H4 (cell line): ENCODE measurements at places on chromosomes 4 and X. TPM values are rescaled to one million over a fixed set of nuclear protein-coding genes. Genes with fewer than 3 reads are reported as not detected.
A peak's percentile ranks its signal among the peaks of the same experiment; 100 is the strongest.

STPG2 gene
- total RNA-seq: not detected in 2 replicates

GLRA2 gene
- not detected in 2 replicates for total RNA-seq

KIAA1210 gene
- 0.04 TPM in 1 of 2 replicates, not detected in the other for total RNA-seq

ARHGAP4 gene
- 0.31 and 0.82 TPM in 2 replicates for total RNA-seq

DNA sequence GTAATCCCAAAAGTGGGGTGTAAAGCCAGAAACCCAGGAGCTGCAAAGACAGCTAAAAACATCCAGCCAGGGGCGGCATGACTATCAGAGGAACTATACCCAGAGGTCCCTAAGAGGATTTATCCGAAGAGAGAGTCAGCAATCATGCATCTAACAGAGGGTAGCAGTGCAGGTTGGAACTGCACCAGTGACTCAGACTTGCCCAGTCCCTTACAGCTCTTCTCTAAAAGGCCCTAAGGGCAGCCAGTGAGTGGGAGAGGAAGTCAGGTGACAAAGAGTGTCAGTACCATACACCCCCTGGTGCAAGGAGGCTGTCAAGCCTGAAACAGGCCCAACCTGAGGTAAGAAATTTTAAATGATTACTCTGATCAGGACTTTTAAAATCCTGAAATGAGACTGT lies 88.1 kb downstream of the CAMK2D start:
- peak; percentile 18 for DNase-seq

DNA sequence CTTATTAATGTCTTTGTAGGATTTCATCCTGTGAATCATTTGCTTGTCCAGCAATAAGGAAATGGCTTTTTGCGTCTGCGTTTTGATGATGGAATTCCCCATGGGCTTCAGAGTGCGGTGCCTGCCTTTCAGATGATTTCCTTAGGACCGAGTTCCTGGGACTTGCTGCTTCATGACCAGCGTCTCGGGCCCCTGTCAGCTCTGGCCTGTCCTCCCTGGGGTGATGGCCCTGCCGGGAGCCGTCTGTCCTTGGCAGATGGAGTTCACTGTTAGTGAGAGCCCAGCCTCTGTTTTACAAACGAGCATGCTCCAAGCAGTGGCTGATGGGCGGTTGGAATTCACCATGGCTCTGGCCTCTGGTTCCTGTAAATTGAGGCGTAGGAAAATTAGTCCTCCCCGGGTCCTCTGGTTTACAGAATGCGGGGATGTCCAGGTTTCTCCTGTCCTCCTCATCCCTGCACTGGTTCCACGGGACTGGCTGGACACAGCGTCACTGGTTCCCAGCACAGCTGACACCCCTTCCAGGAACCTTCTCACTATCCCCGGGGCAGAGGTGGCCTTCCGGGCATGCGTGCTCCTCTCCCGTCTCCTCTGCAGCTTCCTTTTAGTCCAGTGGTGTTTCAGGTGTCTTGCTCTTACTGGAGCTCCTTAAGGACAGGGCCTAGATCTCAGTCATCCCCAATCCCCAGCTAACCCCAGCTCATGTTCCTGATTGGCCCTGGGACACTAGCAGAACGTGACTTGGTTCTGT lies 34.9 kb downstream of the TBC1D14 start:
- DNase-seq: no peak

DNA sequence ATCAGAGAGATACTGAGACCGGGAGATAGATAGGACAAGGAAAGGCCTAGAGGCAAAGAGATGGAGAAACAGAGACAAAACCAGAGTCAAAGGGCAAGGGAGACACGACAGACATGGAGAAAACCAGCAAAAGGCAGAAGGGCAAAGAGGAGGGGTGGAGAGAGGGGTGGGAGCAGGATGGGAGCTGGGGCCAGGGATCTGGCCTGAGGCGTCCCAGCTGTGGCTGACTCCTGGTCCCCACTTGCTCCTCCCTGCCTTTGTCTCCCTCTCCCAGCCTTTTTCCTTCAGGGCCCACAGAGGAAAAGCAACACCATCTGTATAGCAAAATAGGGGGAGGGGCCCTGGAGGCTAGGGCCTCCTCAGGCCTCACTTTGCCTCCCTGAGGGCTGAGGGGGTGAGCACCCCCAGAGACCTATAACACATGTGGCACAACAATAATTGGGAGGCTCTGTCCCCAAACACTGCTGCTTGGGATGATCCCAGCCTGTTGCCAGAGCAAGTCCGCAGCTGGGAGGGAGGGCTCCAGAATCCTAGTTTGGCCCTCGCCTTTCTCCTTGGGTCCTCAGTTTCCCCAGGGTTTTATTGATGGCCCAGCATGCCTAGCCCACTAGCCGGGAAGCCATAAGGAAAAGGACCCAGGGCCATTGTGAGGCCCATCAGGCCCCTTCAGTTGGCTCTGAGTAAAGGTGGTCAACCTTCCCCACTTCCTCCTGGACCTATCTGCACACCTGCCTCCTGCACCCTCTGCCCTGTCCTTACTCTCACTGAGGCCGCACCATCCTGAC lies 96.8 kb downstream of the PJA1 start:
- no peak for DNase-seq

GRCh38 chr4:175373031-175373430 lies 439.0 kb downstream of the GPM6A start:
- DNase-seq: no peak

- no peak for DNase-seq
Observed at GRCh38 chrX:13690836-13691235, 1.9 kb downstream of the RAB9A start.

- DNase-seq: no peak
Observed at GRCh38 chr4:16466581-16466980, 240.3 kb upstream of the TAPT1 start.

DNA sequence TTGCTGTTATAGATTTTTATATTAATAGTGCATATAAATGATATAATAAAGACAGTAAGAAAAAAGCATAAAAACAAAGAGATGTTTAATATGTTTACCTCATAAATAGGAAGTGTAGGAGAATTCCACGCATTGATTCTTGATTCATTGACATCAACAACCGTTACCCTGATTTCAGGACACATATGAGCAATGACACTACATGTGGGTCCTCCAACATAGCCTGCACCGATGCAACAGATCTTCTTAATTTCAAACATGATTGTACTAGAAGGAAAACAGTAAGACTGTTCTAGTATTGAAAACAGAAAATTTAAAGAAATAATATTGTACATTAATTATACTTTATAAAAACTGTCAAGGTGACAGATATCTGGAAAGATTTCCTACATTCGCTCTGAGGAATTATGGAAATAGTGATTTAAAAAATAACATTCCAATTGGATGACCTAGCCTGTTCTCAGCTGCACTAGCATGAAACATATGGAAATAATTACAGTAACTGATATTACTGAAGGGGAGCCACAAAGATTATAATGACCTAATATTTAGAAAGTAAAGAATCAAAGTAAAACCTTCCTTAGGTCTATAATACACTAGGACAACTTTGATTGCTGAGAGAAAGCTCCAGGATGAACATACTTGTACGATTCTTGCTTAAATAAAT lies 5.9 kb downstream of the UGDH start:
- no peak for DNase-seq

DNA sequence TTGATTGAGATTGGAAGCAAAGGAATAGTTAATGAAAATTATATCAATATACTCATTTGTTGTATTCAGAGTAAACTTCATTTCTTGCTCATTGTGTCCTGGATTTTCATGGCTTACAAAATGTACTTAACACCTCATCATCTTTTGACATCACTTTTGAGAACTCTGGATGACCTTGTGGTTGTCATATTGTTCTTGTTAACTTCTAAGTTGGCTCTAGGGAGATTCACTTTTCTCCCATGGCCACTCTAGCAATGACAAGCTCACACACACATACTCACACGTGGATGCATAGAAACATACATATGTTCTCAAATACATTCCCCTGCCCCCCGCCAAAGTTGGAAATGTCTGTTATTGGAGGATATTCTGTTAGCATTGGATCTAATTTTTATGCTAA lies 15.3 kb downstream of the PHEX start:
- DNase-seq: no peak

DNA sequence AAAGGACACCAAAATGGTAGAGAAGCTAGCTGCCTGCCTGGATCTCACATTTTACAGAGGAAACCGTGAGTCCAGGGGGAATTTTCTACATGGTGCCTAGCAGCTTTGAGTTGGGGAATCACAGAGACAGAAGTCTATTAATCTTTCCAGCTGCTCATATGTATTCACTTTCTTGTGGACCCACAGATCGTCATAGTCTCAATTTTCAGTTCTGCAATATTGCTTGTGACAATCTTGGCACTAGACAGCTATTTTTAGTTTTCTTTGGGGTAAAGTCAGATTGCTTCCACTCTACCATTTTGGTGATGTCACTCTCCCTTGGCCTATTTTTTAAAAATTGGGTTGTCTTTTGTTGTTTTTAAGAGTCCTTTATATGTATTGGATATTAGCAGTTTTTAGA lies 233.4 kb upstream of the STK26 start:
- DNase-seq: no peak

DNA sequence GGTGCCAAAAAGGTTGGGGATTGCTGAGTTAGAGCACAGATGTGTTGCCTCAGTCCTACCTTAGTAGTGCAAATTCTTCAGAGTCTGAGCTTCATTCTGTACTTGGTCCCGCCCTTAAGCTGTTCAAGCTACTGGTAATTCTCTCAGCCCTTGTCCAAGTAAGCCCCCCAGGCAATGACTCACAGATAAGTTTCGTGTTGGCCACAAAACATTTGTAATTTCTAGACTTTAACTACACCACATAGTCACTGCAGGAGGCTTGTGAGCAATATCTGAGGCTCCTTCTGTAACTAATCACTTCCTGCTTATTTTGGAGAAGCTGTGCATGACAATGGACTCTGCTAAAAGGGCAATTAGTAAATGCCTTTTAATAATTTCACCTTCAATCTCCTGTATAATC lies 1420.5 kb downstream of the PCDH7 start:
- peak; percentile 95 for DNase-seq

DNA sequence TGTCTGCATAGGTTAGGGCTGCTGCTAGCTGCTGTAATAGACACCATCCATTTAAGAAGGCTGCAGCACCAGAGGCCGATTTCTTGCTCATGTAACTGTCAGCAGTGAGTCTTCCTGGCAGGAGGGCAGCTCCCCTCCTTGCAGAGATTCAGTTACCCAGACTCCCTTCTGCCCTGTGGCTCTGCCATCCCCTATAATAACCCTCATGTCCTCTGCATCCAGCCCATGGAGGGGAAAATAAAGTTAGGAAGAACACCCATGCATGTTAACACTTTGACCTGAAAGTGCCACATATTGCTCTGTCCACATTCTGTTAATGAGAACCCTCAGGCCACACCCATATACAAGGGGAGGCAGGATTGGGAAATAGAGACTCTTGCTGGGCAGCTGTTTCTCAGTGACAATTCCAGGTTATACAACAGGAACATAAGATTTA lies 5.4 kb downstream of the STBD1 start:
- DNase-seq: no peak
